Spleen (tissue), 13 donors: ENCODE measurements at places on chromosomes 16 and 17. TPM values are rescaled to one million over a fixed set of nuclear protein-coding genes. Genes with fewer than 3 reads are reported as not detected.

- no peak overlapping the region for H3K4me3 ChIP-seq
- H3K27me3 ChIP-seq, result peaks cover 3% of the 10 kb centered on the region
- peaks cover 23% of the 10 kb centered on the region for H3K4me1 ChIP-seq
- no peaks in the 10 kb centered on the region for H3K36me3 ChIP-seq
Observed at GRCh38 chr16:73071131-73071940, 23.4 kb upstream of the ZFHX3 start.

DNA sequence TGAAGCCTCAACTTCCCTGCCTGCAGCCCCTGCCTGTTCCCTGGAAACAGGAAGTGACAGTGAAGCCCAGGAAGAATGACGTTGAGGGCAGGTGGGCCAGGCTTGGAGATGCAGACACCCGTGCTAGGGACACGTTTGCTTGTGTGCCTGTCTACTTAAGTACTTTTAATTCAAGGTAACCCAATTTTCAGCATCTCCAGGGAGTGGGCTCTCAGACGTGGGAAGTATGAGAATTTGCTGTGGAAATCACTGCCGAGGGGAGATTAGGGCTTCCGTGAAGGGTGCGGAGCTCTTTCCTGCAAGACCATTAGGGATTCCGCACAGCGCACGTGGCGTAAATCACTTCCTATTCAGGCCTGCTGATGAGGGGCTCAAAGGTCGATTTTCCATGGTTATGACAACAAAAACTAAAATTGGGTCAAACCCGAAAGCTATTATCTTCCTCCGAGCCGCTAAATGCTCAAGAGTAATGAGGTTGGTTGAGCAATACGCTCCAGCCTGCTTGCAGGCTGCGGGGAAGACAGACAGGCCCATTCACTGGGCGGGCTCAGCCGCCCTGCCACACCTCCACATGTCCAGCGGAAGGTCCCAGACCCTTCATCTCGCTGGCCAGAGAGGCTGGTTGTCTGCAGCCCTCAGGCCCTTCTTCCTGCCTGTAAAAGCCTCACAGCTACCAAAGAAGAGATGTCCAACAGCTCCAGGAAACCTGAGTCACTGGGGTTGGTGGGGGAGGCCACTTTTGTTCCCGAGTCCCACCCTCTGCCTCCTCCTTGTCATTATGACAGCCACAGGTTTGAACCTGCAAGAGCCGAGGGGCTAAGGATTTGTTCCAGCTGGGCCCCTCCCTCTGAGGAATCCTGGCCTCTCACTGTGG lies 109.9 kb downstream of the RBFOX3 start:
- H3K4me1 ChIP-seq, result no peaks in the 10 kb centered on the region
- H3K27ac ChIP-seq, result no peak overlapping the region
- H3K27me3 ChIP-seq, result no peaks in the 10 kb centered on the region
- no peaks in the 10 kb centered on the region for H3K36me3 ChIP-seq
- DNase-seq, result no peak

DNA sequence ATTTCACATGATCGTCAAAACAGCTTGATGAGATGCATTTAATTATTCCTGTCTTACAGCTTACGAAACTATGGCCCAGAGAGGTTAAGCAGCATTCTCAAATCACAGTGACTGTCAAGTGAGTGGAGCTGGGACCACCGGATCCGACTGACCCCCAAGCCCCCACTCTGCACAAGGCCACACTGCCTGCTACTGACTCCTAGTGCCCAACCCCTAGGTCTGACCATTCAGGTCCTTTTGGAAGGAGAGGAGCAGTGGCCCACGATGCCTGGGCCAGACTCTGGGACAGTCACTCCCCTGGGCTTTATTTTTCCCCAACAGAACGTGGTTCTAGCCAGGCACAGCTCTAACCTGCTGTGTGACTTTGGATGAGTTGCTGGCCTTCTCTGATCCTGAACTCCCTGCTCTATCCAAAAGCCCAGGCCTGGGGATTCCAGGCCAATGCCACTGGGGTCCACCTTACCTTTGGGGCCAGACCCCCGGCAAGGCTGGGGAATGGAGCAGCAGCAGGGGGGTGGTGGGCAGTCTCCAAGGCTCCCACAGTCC lies 9.9 kb downstream of the TSPOAP1 start:
- peak overlapping the region; percentile 60 for H3K27ac ChIP-seq
- H3K36me3 ChIP-seq, result no peaks in the 10 kb centered on the region
- peak; percentile 48 for DNase-seq
- H3K4me1 ChIP-seq, result peaks cover 28% of the 10 kb centered on the region

- H3K4me1 ChIP-seq, result peaks cover 7% of the 10 kb centered on the region
- DNase-seq, result peak; percentile 85
- H3K27ac ChIP-seq, result peak overlapping the region; percentile 87
- no peaks in the 10 kb centered on the region for H3K27me3 ChIP-seq
Observed at GRCh38 chr16:87317750-87318644, 805 bp upstream of the C16orf95 start.

GRCh38 chr17:51957786-51958185 lies 200.7 kb downstream of the CA10 start:
- H3K36me3 ChIP-seq, result no peaks in the 10 kb centered on the region
- no peak for DNase-seq
- no peaks in the 10 kb centered on the region for H3K27me3 ChIP-seq
- no peaks in the 10 kb centered on the region for H3K4me1 ChIP-seq
- no peak overlapping the region for H3K27ac ChIP-seq
- H3K4me3 ChIP-seq, result no peak overlapping the region

DNA sequence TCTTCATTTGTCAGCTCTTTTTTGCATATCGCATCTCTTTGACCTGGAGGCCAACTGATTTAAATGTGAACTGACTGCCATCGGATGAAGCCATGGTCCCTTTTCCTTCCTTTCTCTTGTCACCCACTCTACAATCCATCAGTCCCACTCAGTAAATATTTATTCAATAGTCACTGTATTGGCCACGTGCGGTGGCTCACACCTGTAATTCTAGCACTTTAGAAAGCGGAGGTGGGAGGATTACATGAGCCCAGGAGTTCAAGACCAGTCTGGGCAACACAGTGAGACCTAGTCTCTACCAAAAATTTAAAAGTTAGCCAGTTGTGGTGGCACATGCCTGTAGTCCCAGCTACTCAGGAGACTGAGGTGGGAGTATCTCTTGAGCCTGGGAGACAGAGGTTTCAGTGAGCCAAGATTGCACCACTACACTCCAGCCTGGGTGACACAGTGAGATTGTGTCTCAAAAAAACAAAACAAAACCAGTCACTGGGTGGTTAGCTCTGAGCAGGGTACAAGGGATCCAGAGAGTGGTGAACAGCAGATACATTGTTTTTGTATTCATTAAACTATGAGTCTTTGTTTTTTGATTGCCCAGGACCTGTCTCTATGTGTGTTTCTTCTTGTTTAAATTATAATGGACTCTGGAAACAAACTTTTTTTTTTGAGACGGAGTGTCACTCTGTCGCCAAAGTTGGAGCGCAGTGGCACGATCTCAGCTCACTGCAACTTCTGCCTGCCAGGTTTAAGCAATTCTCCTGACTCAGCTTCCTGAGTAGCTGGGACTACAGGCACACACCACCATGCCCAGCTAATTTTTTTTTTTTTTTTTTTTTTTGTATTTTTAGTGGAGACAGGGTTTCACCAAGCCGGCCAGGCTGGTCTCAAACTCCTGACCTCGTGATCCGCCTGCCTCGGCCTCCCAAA lies 6.9 kb downstream of the PHAF1 start:
- H3K27ac ChIP-seq, result peak overlapping the region; percentile 84
- no peak for DNase-seq
- no peaks in the 10 kb centered on the region for H3K27me3 ChIP-seq

GRCh38 chr17:28494445-28495188 lies 11.5 kb upstream of the FOXN1 start:
- H3K4me1 ChIP-seq, result no peaks in the 10 kb centered on the region
- H3K27me3 ChIP-seq, result no peaks in the 10 kb centered on the region
- H3K36me3 ChIP-seq, result no peaks in the 10 kb centered on the region
- H3K4me3 ChIP-seq, result no peak overlapping the region
- DNase-seq, result peak; percentile 93

GRCh38 chr16:70681382-70682238 lies 4.2 kb downstream of the MTSS2 start:
- peaks cover 27% of the 10 kb centered on the region for H3K27me3 ChIP-seq
- peaks cover 14% of the 10 kb centered on the region for H3K36me3 ChIP-seq
- peak; percentile 77 for DNase-seq
- peaks cover 86% of the 10 kb centered on the region for H3K4me1 ChIP-seq
- H3K27ac ChIP-seq, result peak overlapping the region; percentile 67
- no peak overlapping the region for H3K4me3 ChIP-seq

DNA sequence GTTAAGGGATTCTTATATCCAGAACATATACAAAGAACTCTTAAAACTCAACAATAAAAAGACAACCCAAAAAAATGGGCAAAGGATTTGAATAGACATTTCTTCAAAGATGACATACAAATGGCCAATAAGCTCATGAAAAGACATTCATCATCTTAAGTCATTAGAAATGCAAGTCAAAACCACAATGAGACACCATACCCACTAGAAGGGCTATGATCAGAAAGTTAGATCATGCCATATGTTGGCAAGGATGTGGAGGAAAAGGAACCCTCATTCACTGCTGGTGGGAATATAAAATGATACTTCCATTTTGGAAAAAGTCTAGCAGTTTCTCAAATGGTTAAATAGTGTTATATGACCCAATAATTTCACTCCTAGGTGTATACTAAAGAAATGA lies 9.4 kb downstream of the PLD6 start:
- no peak overlapping the region for H3K4me3 ChIP-seq
- no peaks in the 10 kb centered on the region for H3K27me3 ChIP-seq
- peaks cover 21% of the 10 kb centered on the region for H3K4me1 ChIP-seq
- no peak overlapping the region for H3K27ac ChIP-seq

DNA sequence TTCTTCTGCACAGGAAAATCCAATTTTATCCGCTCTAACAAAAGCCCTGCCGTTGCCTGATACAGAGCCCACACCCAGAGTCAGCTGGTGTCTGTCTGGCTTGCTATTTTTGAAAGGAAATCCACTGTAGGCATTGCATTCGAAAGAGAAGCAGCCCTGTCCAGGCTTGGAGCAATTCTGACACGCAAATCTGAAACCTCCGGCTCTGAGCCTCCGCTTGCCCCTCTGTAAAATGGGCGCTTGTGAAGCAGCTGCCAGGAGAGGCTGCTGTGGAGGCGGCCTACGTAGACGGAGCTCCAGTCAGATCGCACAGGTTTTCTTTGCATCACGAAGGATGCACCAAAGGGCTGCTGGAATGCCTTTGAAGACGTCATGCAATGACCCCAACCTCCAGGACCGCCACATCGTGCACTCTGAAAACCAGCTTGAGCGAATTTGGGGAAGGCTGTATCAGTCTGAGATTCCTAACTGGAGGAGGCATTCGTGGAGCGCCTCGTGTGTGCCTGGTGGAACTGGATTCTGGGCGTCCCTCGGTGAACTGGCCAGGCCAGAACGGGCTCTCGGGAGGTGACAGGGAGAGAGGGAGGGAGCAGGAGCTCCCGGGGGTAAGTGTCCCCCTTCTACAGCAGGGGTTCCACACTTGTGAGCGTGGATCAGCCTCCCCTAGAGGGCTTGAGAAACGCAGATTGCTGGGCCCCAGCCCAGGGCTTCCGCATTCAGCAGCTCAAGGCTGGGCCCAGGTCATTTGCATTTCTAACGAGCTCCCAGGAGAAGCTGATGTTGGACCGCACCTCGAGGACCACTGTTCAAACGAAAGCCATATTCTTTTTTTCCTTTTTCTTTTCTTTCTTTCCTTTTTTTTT lies 215.5 kb downstream of the MRTFB start:
- DNase-seq, result no peak
- peaks cover 25% of the 10 kb centered on the region for H3K4me1 ChIP-seq
- H3K4me3 ChIP-seq, result peak overlapping the region; percentile 99
- H3K27ac ChIP-seq, result peak overlapping the region; percentile 88
- no peaks in the 10 kb centered on the region for H3K36me3 ChIP-seq

DNA sequence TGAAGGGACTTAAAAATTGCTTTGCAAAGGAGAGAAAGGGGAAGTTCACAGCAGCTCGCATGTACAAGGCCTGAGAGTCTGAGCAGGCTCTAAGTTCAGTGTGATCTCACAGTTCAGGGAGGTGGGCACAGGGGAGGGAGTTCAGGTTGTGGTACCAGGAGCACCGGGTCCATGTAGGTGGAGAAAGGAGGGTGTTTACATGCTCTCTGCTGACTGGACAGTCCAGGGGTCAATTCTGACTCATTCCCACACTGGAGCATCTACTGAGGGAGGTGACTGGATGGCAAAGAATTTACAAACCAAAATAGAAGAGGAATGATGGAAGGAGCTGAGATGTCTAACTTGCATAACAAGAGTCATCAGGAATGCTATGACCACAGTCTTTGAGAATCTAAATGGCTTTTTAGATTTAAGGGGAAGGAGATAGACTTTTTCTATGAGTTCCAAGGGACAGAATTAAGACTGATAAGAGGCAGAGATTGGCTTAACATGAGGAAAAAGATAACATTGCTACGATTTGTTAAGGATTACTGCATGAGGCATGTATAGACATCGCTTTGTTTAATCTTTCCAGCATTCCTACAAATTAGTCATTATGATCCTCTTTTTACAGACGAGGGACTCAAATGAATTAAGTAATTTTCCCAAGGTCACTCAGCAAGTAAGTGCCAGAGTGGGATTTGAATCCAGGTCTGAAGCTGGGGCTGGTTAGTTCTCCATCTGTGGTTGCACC lies 29.9 kb downstream of the MIS12 start:
- no peak overlapping the region for H3K27ac ChIP-seq
- no peak overlapping the region for H3K4me3 ChIP-seq
- H3K27me3 ChIP-seq, result no peaks in the 10 kb centered on the region

DNA sequence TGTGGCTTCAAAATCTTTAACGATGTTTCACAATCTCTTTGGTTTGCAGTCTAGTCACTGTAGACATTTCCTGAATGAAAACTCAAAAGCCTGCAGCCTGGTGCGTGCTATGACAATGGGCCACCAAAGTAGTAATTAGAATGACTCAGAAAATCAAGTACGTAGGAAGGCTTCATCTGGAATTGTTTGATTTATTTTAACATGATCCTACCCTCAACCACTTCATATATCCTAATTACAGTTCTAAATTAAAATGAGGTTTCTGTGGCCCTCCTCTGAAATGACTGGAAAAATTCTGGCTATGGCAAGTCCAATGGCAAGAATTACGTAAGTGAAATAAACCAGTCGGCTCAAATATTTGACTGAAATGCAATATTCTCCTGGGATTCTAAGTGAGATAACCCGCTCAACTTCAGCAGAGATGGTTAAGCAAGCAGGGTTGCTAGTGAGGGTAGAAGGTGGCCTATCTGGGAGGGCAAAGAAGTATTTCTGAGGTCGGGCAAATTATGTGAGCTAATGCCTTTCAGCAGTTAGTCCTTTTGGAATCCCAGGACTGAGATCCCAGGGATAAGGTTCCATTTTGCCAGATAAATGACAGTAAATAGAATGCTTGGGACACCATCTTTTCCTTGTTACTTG lies 145.6 kb upstream of the MYOCD start:
- H3K4me3 ChIP-seq, result no peak overlapping the region
- no peaks in the 10 kb centered on the region for H3K27me3 ChIP-seq
- DNase-seq, result no peak
- no peak overlapping the region for H3K27ac ChIP-seq

The ITGA2B gene
- polyA plus RNA-seq, result 0.93 TPM

The PRAC1 gene
- polyA plus RNA-seq, result not detected

The TP53I13 gene
- polyA plus RNA-seq, result 129 TPM

The CIAO3 gene
- polyA plus RNA-seq, result 80.4 TPM
